Left renal cortex interstitium (tissue), 4 donors: ENCODE measurements at places on chromosomes 2 and 18. TPM values are rescaled to one million over a fixed set of nuclear protein-coding genes. Genes with fewer than 3 reads are reported as not detected.

Gene ADD2
- 5.9 TPM for polyA plus RNA-seq

Gene ANKRD30BL
- 1.4 TPM for polyA plus RNA-seq

Gene ANKRD30B
- 0.14 TPM for polyA plus RNA-seq

Gene NETO1
- 0.68 TPM for polyA plus RNA-seq

Gene CRYBA2
- not detected for polyA plus RNA-seq

Gene REG1B
- polyA plus RNA-seq: not detected

Gene RELCH
- 41.5 TPM for polyA plus RNA-seq

Gene DRC1
- polyA plus RNA-seq: 2.9 TPM

Gene PSMA8
- not detected for polyA plus RNA-seq

Gene PHLPP1
- polyA plus RNA-seq: 15.9 TPM

Gene HJURP
- 19.1 TPM for polyA plus RNA-seq

DNA sequence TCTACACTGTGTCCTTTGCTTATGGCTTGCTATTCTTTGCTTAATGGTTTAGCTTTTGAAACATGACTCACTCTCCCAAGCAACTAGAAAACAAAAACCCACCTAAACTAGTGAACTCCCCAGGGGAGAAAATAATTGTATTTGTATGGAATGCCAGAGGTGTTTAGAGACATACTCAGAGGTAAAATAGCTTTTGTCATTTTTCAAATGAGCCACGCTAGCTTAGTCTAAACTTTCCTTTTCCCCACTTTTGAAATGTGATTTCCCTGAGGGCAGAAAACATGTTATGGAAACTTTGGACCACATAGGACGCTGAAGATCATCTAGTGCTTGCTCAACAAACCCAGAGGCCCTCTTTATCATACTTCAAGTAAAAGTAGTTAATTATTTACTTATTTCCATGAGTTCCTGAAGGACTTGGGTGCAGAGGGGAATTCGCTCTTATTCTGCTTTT is 16.5 kb upstream of the CYTIP start:
- no peak for DNase-seq

GRCh38 chr18:9400197-9400596 is 65.6 kb downstream of the TWSG1 start:
- DNase-seq: no peak

- no peak for DNase-seq
Measured at GRCh38 chr2:53095664-53096063, 671.9 kb upstream of the CHAC2 start.

DNA sequence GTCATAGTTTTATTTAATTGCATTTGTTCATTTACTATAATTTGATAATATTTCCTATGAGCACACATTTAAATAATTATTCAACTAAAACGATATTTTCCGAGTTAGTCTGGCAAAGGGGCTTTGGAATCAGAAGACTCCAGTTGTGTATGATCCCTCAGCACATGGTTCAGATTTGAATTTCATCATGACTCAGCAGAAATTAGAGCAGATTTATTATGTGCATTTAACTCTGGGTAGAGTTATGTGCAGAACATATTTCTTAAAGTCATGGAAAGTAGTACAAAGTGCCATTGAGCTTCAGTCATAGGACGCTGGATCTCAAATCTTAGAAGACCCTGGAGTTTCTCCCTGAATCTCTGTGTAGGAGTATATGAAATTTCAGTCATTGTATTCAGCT is 106.7 kb downstream of the ADCYAP1 start:
- no peak for DNase-seq

DNA sequence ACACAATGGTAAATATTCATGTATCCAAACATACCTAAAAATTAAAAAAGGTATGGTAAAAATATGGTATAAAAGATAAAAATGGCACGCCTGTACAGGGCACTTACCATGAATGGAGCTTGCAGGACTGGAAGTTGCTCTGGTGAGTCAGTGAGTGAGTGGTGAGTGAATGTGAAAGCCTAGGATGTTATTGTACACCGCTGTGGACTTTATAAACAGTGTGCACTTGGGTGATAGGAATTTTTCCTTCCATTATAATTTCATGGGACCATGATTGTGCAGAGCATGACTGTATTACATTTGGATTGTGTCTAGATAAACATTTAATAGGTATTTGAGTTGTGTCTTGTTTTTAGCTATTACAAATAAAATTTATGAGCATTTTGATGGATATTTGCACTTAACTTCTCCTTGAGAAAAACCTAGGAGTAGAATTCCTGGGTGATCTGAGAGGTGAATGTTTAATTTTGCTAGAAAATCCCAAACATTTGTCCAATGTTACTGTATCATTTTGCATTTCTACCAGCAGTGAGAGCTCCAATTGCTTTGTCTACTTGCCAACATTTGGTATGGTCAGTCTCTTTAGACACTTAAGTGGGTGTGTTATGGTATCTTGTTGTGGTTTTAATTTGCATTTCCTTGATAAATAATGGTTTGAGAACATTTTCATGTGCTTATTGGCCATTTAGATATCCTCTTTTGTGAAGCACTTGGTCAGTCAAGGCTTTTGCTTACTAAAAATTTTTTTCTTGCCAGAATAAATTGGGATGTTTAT is 81.7 kb downstream of the BCL2L11 start:
- no peak for DNase-seq

- DNase-seq: no peak
Measured at GRCh38 chr18:45786941-45787340, 38.5 kb upstream of the SIGLEC15 start.

DNA sequence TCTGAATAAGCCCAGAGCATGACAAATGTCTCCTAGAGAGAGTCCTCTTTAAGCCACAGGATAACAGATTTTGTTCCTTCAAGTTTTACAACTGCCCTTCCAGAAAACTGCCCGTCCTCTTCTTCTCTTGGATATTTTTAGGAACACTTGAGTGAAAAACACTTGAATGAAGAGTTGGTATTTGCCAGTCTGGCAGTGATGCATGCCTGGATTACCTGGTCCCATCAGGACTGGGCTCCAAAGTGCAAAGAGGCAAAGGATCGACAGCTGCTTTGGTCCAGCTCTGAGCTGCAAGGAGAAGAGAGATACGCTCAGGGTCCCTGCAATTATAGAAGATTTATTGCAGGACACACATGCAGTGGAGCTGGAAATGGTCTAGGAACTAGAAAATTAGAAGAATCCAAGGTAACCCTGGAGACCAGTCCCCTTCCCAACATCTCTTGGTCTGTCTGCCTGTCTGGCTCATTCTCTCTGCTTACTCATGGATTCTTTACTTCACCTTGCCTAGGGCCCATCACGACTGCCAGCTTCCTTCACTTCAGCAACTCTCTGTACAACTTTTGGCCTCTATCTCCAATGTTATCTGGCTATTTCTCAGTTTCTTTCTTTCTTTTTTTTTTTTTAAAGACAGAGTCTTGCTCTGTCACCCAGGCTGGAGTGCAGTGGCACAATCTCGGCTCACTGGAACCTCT is 112.1 kb upstream of the SIX2 start:
- DNase-seq: no peak

GRCh38 chr2:172572981-172573380 is 17.1 kb downstream of the PDK1 start:
- no peak for DNase-seq

DNA sequence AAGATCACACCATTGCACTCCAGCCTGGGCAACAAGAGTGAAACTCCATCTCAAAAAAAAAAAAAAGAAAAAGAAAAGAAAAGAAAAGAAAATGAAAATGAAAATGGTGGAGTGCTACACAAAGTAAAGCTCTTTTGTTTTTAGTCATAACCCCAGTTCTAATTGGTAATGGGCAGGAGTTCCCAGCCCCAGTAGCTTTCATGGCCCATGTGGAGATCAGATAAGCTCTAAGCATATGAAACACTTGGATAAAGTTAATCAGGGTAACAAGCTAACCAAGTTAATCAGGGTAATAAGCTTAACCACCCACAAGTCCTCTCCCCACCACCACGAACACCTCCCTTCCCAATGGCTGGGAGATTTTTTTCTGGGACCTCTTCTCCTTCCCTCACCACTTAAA is 240.8 kb downstream of the BCL11A start:
- no peak for DNase-seq

GRCh38 chr2:73063472-73063871 is 8.0 kb downstream of the SFXN5 start:
- DNase-seq: no peak

DNA sequence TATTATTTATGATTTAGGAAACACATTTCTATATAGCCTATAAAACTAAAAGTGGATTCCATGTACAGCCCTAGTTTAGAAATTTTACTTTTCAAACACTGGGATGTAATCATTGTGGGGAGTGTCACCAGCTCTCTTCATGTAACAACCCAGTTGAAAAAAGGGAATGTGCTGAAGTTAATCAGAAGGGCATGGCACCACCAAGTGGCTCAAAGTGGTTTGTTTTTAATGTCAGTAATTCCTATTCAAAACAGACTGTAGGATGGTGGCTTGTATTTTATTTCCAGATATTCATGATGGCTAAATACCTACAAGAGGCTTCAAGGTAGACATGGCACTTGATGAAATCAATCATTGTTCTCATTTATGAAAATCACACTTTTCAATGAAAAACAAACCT is 58.1 kb upstream of the TMEM182 start:
- DNase-seq: no peak

- DNase-seq: no peak
Measured at GRCh38 chr18:78191276-78191675, 788.3 kb upstream of the SALL3 start.

DNA sequence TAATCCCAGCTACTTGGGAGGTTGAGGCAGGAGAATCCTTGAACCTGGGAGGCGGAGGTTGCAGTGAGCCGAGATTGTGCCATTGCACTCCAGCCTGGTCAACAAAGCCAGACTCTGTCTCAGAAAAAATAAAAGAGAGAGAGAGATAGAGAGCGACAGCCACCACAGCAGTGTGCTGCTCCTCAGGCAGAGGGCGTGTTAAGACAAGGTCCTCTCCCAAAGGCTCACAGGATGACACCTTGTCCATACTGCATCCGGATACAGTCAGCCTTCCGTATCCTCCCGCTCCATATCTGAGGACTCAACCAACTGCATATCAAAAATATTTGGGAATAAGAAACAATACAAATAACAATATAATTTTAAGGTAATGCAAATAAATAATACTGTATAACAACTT is 20.1 kb downstream of the ARL4C start:
- DNase-seq: no peak

GRCh38 chr18:36719630-36720029 is 109.2 kb downstream of the TPGS2 start:
- no peak for DNase-seq

- DNase-seq: no peak
Measured at GRCh38 chr2:226077031-226077430, 677.5 kb downstream of the NYAP2 start.

DNA sequence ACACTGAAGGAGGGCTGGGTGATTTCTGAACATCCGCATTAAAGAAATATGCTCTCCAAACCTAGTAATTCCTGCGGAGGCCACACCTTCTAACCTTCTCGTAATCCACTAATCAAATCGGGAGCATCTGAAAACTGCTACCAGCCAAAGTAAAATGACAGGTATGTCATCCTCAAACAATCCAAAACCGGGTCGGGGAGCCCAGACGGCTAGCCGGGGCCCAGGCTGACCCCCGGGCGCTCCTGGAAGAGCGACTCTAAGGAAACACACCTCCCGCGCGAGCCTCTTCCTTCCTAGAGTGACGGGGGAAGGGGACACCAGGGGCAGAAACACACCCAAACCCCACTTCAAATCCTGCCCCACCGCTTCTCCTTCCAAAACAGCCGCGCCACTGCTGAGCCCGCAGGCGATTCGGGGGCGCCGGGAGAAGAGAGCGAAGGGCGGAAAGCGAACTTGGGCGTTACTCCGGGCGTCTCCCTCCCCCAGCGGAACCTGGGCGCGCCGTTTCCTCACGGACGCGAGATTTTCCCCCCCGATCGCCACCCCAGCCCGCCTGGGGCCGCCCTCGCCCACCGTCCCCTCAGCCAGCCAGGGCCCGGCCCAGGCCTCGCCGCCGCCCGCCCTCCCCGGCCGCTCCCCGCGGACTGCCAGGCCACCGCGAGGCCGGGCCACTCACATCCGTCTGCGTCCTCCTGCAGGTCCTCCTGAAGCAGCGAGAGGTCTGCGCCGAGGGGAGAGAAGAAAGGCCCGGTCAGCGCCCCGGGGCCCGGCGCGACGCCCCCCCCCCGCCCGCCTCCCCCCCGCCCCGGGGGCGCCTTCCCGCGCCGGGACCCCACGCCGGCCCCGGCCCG is 584 bp downstream of the PPP4R1 start:
- DNase-seq: no peak

GRCh38 chr18:45670281-45670962 is 53.6 kb upstream of the SLC14A1 start:
- DNase-seq: no peak

DNA sequence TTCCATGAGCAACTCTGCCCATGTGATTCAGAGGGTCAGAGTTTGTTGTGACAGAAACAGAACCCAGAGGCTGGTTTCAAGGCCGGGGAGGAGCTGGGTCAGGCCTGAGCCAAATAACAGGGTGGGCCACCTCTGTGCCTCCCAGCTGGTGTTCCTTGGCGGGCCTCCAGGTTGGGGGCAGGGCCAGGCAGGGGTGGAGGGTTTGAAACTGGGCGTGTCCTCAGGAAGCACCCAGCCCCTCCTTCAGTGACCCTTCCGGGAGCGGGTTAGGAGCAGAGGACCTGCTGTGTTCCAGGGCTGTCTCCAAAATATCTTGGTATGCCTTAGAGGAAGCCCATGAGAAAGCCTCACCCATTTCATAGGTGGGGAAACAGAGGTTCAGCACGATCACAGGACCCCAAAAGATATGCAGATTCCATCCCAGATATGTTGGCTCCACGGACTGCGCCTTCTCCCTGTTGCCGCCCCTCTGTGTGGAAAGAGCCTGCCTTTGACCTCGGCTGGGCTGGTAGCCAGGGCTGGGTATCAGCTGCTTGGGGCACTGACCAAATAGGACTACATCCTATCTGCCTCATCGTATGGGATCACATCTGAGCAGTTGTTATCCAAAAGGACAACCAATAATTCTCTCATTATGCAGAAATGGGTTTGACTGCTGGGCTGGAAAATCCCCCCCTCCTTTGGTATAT is 74.8 kb upstream of the GLI2 start:
- DNase-seq: no peak

DNA sequence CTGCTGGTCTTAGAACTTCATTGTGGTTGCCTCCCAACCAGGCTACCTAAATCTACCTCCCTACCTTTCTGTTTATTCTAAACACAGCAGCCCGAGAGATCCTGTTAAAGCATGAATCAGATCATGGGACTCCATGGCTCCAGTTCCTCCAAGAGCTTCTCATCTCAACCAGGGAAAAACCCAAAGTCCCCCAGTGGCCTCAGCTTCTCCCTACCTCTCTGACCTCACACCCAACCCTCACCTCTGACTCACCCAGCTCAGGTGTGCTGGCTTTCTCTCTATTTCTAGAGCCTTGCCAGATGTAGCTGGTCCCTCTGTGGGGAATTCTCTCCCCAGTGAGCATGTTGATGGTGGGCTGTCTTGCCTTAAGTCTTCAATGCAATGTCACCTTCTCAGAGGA is 93.8 kb upstream of the COPS8 start:
- no peak for DNase-seq
